Colonic mucosa (tissue), 4 donors: ENCODE measurements at places on chromosomes 1 and 21. TPM values are rescaled to one million over a fixed set of nuclear protein-coding genes. Genes with fewer than 3 reads are reported as not detected.

Gene CFH
- 20.5 TPM for total RNA-seq

DNA sequence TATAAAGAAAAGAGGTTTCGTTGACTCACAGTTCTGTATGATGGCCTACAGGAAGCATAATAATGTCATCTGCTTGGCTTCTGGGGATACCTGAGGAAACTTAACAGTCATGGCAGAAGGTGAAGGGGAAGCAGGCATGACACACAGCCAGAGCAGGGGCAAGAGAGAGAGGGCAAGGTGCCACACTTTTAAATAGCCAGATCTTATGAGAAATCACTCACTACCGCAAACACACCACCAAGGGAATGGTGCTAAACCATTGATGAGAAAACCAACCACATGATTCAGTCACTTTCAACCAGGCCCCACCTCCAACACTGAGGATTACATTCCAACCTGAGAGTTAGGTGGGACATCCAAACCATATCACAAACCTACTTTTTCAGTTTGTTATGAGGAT is 245.9 kb upstream of the SGIP1 start:
- H3K4me1 ChIP-seq, result no peaks in the 10 kb centered on the region
- no peak overlapping the region for H3K27ac ChIP-seq
- no peak for DNase-seq
- no peak overlapping the region for H3K4me3 ChIP-seq

GRCh38 chr1:208747979-208748378 is 503.8 kb upstream of the PLXNA2 start:
- H3K27me3 ChIP-seq, result no peaks in the 10 kb centered on the region
- DNase-seq, result no peak
- no peak overlapping the region for H3K27ac ChIP-seq
- H3K4me1 ChIP-seq, result no peaks in the 10 kb centered on the region

Gene HHAT
- total RNA-seq, result 4.9 TPM

DNA sequence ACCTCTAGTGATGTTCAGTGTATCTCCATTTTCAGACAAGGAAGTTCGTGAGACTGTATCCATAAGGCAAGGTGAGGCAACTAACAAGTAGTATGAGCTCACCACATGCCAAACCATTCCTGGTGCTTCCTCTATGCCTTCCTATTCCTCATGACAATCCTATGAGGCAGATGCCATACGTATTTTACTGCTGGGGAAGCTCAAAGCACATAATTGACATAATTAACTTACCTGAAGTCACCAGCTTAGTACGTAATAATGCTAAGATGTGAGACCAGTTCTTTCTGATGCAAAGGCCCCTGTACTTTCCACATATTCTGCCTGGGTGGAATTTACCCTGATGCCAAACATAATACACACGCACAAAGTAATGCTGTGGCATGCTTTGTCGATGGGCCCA is 83.6 kb upstream of the NFIA start:
- no peaks in the 10 kb centered on the region for H3K4me1 ChIP-seq
- DNase-seq, result no peak
- H3K27me3 ChIP-seq, result no peaks in the 10 kb centered on the region
- no peaks in the 10 kb centered on the region for H3K36me3 ChIP-seq
- no peak overlapping the region for H3K27ac ChIP-seq
- H3K4me3 ChIP-seq, result no peak overlapping the region

- H3K36me3 ChIP-seq, result no peaks in the 10 kb centered on the region
- H3K4me1 ChIP-seq, result peaks cover 3% of the 10 kb centered on the region
- H3K27ac ChIP-seq, result no peak overlapping the region
- DNase-seq, result no peak
- H3K4me3 ChIP-seq, result no peak overlapping the region
Measured at GRCh38 chr1:66132324-66132723, 339.6 kb downstream of the PDE4B start.

DNA sequence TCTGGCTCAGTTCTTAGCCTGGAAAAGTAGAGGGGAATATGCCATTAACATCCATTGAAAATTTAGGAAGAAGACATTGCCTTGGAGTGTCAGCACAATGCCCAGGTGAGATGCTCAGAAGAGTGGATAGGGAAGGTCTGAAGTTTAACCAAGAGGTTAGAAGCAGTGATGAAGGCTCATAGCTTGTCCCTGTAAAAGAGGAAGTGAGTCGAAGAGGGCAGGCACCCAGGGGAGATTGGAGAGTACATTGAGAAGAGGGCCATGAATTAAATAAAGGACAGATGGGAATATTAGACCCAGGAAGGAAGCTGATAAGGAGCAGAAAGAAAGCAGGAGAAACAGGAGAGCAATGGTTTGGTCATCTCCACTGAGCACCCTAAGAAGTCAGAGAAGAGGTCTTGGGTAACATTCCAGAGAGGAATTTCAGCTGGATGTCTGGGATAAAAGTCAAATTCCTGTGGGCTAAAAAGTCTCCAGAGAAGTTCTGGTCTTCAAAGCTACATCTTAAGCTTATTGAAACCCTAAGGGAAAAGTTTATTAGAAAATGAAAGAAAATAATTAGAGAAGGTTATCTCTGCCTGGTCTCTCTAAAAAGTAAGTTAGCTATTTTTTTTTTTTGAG is 17.3 kb downstream of the C8B start:
- no peaks in the 10 kb centered on the region for H3K4me1 ChIP-seq
- no peak overlapping the region for H3K4me3 ChIP-seq
- no peaks in the 10 kb centered on the region for H3K27me3 ChIP-seq
- no peak for DNase-seq
- no peaks in the 10 kb centered on the region for H3K36me3 ChIP-seq

GRCh38 chr1:56573311-56573710 is 6.1 kb downstream of the PLPP3 start:
- no peak overlapping the region for H3K27ac ChIP-seq
- no peaks in the 10 kb centered on the region for H3K27me3 ChIP-seq
- no peaks in the 10 kb centered on the region for H3K4me1 ChIP-seq

DNA sequence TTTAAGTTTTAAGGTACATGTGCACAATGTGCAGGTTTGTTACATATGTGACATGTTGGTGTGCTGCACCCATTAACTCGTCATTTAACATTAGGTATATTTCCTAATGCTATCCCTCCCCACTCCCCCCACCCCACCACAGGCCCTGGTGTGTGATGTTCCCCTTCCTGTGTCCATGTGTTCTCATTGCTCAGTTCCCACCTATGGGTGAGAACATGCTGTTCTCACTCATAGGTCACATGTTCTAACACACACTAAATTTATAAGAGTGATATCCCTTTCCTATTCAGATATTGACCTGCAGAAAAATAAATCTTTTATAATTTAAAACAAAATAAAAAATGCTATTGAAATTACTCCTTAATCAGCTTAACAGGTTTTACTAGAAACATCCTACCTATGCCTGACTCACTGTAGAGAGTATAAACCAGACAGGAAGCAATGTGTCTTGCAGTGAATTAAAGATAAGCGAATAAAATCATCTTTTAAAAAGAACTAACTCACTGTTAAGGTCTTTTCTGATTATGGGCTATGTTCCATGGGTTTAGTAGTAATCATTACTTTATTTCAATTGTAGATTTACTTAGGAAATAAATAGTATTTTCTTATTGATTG is 82.0 kb upstream of the DPH5 start:
- no peaks in the 10 kb centered on the region for H3K4me1 ChIP-seq
- H3K36me3 ChIP-seq, result no peaks in the 10 kb centered on the region
- H3K27me3 ChIP-seq, result no peaks in the 10 kb centered on the region
- DNase-seq, result no peak

Gene EXO1
- total RNA-seq, result 17.6 TPM

GRCh38 chr1:84538599-84538998 is 32.2 kb upstream of the GNG5 start:
- H3K4me3 ChIP-seq, result no peak overlapping the region
- no peaks in the 10 kb centered on the region for H3K27me3 ChIP-seq
- no peak overlapping the region for H3K27ac ChIP-seq
- DNase-seq, result no peak
- no peaks in the 10 kb centered on the region for H3K36me3 ChIP-seq

Gene SYNC
- total RNA-seq, result 10.6 TPM

Gene LIN9
- 7.1 TPM for total RNA-seq

Gene CYP2J2
- 39.2 TPM for total RNA-seq

Gene HCRTR1
- total RNA-seq, result not detected
